T follicular helper cell (primary cell): ENCODE measurements at places on chromosomes 3 and 15.

- DNase-seq = no peak
Observed at GRCh38 chr3:134430174-134430573, 55.6 kb downstream of the ANAPC13 start.

- no peak for DNase-seq
Observed at GRCh38 chr3:120506828-120507774, 56.3 kb upstream of the FSTL1 start.

GRCh38 chr15:100725121-100726069 is 123.0 kb downstream of the ASB7 start:
- DNase-seq = no peak

- no peak for DNase-seq
Observed at GRCh38 chr15:99345832-99346462, 94.7 kb downstream of the LRRC28 start.

- DNase-seq = no peak
Observed at GRCh38 chr3:106438887-106439286, 570.1 kb upstream of the CBLB start.

GRCh38 chr3:50090984-50091383 is 2.3 kb downstream of the RBM5 start:
- no peak for DNase-seq

- no peak for DNase-seq
Observed at GRCh38 chr15:73321496-73322450, 47.0 kb downstream of the HCN4 start.

DNA sequence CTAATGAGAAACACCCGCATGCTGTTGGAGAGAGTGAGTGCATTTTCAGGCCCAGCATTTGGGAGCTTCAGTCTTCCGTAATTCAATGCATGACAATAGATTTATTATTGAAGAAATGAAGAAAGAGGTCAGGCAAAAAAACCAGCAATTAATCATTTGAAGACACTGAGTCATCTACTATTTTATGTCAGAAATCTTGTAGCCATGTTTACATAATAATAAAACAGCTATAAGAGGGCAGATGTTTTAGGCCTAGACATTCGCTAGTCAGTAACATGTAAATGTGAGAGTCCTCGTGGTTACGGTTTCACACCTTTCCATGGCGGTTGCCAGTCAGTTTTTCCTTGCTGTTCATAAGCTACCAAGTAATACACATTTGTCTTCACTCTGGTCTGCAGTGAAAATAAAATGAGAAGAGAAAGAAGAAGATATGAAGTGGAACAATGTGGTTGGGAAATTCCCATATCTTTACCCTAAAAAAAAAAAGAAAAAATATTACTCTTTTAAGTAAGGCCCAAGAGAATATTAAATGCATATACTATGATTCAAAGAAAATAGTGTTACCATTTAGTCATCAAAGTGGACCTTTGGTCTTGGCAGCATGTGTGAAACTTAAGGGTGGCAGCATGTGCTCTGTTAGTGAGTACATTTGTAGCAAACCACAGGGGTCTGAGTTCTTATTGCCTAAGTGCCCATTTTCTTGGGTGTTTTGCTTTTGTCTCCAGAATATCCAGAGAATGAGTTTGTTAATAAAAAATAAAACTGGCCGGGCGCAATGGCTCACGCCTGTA is 140.5 kb upstream of the TBL1XR1 start:
- DNase-seq = no peak

GRCh38 chr3:169145540-169146178 is 517.9 kb downstream of the MECOM start:
- DNase-seq = no peak

- no peak for DNase-seq
Observed at GRCh38 chr15:51299187-51300015, 39.0 kb downstream of the CYP19A1 start.

GRCh38 chr3:9168241-9168741 is 81.2 kb downstream of the SRGAP3 start:
- DNase-seq = no peak

DNA sequence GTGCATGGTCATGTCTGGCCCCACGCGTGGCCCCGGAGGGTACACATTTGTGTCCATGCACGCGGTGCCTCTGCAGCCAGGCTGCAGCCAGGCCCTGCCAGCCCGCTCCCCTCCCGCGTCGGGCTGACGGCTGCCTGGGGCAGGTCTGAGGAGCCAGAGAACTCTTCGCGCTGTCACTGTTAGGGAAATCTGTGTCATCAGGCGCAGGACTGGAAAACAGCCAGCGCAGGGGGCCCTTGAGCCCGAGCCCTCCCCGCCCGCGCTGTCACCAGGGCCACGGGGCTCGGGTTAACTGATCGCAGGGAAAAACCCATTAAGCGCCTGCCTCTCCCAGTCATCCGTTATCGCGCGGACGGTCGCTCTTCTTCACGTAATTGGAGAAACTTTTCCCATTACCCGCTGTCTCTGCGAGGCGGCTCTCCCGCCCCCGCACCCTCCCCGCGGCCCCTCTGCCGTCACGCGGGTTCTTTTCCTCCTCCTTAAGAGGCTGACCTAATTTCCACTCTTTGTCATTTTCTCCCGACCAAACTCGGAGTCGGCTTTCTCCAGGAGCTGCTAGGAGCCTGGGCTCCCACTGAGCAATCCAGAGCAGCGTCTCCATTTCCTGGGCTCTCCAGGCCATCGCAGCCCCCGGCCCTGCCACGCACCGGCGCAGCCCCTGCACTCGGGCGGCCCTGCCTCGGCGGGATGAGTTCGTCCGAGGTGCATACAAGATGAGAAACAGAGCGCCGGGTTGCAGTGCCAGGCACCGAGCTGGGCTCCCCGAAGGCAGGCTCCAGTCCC is 57.5 kb upstream of the PRR23E start:
- DNase-seq = no peak

DNA sequence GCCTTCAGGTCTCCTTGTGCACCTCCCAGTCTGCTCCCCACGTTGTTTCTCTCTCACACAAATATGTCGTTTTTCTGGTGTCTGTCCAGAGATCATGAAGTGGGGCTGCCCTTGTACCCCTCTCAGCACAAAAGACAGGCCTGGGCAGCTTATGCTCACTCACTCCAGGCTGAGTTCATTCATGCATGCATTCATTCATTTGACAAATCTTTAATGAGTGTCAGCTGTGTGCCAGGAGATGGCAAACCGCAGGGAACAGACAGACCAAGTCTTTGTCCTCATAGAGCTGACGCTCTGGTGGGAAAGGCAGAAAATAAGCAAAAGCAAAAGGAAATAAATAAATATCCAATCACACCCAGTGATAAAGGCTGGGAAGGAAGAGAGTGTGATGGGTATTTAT is 7.6 kb upstream of the TRH start:
- DNase-seq = no peak

- no peak for DNase-seq
Observed at GRCh38 chr3:105853801-105854432, 14.9 kb downstream of the CBLB start.

- DNase-seq = no peak
Observed at GRCh38 chr3:12325586-12326515, 37.0 kb downstream of the PPARG start.

DNA sequence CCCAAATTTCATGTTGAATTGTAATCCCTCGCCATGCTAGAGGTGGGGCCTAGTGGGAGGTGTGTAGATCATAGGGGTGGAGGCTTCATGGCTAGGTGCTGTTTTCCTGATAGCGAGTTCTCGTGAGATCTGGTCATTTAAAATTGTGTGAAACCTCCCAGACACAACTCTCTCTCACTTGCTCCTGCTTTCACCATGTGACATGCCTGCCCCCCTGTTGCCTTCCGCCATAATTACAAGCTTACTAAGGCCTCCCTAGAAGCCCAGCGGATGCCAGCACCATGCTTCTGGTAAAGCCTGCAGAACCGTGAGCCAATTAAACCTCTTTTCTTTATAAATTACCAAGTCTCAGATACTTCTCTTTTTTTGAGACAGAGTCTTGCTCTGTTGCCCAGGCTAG is 36.0 kb downstream of the CCDC54 start:
- DNase-seq = no peak

DNA sequence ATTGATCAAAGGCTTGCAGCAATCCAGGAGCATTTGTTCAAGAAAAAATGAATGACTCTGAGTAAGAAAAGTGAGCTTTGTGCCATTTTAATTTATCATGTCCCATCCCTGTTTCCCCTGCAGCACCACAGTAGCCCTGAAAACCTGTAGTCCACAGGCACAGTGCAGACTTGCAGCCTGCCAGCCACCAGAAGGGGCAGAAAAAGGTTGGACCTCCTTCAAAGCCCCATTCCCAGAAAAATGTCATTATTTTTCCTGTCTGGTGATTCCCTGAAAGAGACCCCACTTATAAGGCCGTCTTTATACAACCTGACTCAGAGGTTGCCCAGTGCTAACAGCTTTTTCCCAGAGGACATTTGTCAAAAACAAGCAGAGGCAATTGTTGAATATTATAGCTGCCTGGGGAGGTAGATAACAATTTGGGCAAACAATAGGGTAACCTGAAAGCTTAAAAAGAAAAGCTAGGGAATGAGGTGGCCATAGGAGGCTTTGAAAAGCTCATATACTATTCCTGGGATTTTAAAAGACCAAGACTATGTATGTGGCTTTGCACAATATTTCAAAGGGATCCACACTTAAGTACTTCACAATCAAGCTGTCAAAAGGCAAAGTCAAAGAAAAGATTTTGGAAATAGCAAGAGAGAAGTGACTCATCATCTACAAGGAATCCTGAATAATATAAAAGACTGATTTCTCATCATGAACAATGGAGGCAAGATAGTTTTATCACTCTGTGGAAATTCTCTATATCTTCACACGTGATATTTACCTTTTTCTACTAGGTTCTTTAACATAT is 136.8 kb upstream of the PLXNA1 start:
- no peak for DNase-seq

- DNase-seq = no peak
Observed at GRCh38 chr3:170247875-170248274, 25.7 kb downstream of the PRKCI start.

- no peak for DNase-seq
Observed at GRCh38 chr3:128278761-128279600, 125.7 kb downstream of the EEFSEC start.

GRCh38 chr15:69653846-69654245 is 201.2 kb downstream of the RPLP1 start:
- no peak for DNase-seq

DNA sequence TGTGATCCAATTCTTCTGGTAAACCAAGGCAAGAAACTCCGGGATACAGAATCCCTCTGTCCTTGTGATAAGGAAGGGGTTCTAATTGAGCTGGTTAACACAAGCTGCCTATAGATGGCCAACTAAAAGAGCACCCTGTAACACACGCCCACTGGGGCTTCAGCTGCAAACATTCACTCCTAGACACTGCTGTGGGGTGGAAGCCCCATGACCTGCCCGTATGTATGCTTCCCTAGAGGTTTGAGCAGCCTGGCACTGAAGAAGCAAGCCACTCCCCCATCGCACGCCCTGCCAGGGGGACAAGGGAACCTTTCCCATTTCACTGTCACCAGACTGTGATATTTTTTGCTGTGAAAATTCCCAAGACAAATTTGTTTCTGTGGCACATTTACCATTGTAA is 516.9 kb upstream of the GOLIM4 start:
- DNase-seq = no peak

DNA sequence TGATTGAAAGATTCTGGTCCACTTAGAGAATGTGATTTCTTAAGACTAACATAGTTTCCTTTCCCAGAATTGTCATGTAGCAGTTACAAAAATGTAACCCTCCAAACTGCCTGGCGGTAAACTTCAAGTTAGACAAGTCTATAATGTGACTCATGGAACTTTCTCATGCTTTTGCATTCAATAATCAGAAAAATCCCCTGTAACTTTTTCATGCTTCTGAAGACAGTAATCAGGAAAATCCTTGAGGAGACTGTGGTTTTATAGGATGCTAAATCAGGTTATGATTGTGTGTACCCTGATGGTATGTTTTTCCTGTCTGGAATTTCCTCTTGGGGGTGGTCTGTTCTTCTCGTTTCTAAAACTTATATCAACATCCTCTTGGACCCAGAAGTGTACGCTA is 74.0 kb upstream of the RARB start:
- DNase-seq = no peak

- no peak for DNase-seq
Observed at GRCh38 chr3:37862219-37862902, 681 bp downstream of the CTDSPL start.

GRCh38 chr15:72077950-72078349 is 40.0 kb downstream of the MYO9A start:
- no peak for DNase-seq

- DNase-seq = no peak
Observed at GRCh38 chr3:128293930-128294329, 140.6 kb downstream of the EEFSEC start.

DNA sequence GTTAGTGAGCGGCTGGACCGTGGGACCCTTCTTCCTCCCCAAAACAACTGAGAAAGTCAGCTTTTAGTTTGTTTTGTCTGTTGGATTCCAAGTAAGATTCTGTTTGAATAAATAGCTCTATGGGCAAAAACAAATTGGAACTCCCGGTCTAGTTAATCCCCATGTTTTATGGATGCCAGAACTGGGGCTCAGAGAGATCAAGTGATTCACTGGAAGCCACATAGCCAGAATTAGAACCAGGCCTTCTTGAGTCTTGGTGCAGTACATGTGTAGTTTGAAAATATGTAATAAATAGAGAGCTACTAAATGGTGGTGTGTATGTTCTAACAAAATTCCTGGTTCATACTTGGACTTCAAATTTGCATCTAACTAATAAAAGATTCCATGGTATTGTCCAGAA is 29.3 kb upstream of the POLR2M start:
- no peak for DNase-seq

DNA sequence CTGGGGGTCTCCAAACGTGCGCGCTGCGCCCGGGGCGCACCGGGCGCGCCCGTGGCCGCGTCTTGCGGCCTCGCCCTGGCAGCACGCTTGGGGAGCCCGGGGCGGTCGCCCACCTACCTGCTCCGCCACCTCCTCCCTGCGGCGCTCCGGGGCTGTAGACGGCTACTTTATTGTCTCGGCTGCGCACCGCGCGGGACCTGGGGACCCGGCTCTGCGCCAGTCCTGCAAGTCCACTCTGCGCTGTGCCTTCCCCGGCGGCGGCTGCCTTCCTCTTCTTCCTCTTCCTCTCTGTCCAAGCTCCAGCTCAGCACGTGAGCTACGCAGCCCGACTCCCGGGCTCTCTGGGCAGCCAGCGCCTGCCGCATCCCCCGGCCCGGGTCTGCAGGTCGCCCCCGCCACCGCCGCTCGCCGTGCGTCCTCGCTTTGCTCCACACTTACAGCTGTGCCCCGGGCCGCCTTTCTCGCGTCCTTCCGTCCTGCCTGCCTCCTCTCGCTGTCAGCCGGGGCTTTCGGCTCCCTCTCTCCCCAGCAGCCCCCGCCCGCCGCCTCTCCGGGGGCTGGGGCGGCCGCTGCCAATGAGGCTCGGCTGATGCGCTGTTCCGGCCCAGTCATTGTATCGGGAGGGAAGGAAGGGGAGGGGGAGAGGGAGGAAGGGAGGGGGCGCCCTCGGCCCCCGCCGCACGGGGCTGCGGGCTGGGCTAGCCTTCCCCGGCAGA is 156.4 kb upstream of the FRMD4B start:
- DNase-seq = no peak
